Right ventricle myocardium superior (tissue), 1 donor: ENCODE measurements at places on chromosomes 2 and 18. TPM values are rescaled to one million over a fixed set of nuclear protein-coding genes. Genes with fewer than 3 reads are reported as not detected.

- no peak for DNase-seq
These were observed 609 bp downstream of the TPGS2 start for GRCh38 chr18:36828157-36828629.

- DNase-seq = no peak
These were observed 1.9 kb upstream of the SIX2 start for GRCh38 chr2:45011121-45011520.

GRCh38 chr2:119724656-119725485 lies 34.9 kb upstream of the PTPN4 start:
- DNase-seq = no peak

ACOXL gene
- not detected for total RNA-seq

GRCh38 chr2:156192468-156192867 lies 140.1 kb downstream of the NR4A2 start:
- no peak for DNase-seq

TMEM37 gene
- total RNA-seq = 2.8 TPM

- DNase-seq = no peak
These were observed 237.5 kb downstream of the ACTR3 start for GRCh38 chr2:114127372-114127771.

GRCh38 chr2:45897842-45898241 lies 246.4 kb downstream of the PRKCE start:
- no peak for DNase-seq

ANTXR1 gene
- 31.2 TPM for total RNA-seq

INPP5D gene
- total RNA-seq = 4.6 TPM

DNA sequence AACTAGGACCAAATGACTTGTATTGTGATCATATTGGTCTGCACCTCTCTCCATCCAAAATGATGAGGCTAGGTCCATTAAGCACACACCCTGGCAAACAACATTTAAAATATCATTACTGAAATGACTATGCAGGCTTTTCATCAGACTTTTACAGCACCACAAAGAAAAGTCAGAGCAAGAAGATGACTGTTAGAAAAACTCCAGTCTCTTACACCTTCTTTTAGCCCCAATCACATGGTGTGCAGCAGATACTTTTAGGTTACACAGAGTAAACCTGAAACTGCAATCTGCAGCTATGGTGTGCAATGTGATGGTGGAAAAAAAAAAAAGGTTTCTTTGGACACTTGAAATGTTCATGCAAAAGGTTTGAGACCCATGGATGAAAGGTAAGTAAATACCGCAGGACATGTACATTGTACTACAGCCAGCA lies 5.4 kb upstream of the POLI start:
- no peak for DNase-seq

AQP12B gene
- total RNA-seq = not detected

DSG2 gene
- 37.1 TPM for total RNA-seq

DNA sequence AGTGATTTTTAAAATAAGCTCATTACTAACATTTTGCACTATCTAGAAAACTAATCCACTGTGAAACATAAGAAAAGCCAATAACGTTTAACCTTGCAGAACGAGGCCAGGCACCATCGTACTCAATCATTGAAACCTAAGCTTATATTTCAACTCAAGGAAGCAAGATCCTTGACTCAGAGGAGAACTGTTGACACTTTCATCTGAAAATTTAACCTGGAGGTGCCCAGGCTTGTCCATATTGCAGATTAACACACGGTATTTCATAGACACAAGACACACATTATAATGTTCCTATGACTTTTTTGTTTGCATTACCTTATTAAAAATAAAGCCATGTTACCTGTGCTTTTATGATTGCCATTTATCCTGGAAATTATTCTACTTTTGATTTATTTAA lies 89.6 kb downstream of the ZNF385B start:
- DNase-seq = no peak

LYG2 gene
- not detected for total RNA-seq

USP40 gene
- total RNA-seq = 18.0 TPM

DNA sequence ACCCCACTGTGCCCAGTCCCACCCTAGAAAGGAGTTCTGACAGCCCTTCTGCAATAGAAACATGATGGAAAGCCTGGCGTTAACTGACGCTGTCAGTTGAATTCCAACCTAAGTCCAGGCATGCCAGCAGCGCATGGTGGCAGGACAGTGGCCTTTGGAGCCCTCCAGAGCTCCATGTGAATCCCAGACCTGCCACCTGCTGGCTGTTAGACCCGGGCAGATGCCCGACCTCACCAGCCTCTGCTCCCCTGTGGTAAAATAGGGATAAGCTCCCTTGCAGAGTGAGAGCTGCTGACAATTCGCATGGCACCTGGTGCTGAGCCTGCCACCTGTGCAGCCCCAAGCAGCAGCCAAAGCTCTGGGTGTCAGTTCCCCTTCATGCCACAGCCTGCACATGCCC lies 138.6 kb downstream of the LOXHD1 start:
- DNase-seq = peak; percentile 71

GRCh38 chr2:180523621-180524340 lies 456.6 kb upstream of the UBE2E3 start:
- DNase-seq = no peak

CD8B2 gene
- not detected for total RNA-seq

- no peak for DNase-seq
These were observed 91.5 kb downstream of the PID1 start for GRCh38 chr2:229179628-229180027.

CD207 gene
- total RNA-seq = not detected

DNA sequence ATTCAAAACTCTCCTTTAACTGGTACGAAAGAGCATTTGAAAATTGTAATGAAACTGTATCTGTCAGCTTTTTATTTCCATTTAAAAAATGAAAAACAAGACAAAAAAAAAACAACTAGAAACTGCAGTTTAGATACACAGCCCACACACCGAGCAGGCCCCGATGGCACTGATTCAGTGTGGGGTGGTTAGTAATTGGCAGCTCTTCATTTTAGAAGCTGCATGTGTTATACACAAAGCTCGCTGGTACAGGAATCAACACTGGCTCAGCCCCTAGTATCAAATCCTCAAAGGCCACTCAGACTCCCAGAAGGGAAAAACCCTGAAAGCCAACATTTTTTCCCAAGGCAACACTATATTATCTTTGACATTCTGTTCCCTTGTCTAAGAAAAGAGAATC lies 30.5 kb upstream of the RMDN2 start:
- no peak for DNase-seq

- DNase-seq = no peak
These were observed 2.0 kb downstream of the HOXD3 start for GRCh38 chr2:176158855-176159662.

DNA sequence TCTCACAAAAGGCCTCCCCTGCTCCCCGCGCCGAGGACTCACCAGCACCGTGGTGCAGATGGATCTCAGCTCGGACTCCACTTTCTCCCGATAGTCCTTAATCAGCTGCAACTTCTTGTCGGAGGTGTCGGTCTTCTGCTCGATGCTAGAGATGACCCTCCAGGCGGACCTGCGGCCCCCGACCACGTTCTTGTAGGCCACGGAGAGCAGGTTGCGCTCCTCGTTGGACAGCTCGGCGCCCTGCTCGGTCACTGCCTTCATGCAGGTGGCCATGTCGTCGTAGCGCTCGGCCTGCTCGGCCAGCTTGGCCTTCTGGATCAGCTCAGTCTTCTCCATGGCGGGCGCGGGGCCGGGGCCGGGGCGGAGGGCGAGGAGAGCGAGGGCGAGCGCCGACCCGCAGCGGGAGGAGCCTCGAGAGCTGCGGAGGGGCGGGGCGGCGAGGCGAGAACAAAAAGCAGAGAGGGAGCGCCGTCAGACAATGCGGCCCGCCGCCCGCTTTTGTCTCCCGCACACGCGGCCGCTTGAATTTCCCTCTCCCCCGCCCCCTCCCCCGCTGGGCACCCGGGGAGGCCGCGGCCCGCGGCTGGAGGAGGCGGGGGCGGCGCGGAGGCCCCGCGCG lies 571 bp downstream of the YWHAQ start:
- DNase-seq = peak; percentile 89

GRCh38 chr2:16023506-16024360 lies 83.4 kb downstream of the MYCN start:
- no peak for DNase-seq

- DNase-seq = no peak
These were observed 119.3 kb downstream of the STPG4 start for GRCh38 chr2:47035615-47036488.

DNA sequence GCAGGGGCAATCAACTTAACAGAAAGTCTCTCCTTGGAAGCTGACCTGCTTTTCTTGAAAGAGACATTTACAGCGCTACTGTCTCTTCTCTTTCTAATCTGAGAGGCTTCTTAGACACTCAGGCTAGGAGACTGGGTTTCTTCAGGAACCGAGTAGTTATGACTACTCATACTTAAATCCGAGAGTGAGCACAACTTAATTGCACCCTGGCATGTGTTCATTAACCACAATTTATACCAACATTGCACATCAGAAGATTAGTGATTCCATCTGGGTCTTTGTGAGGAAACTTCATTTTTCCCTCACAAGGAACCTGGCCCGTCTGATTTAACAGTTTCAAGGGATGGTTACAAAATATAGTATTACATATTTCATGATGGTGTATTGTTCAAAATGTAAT lies 176.9 kb downstream of the UBE2E3 start:
- DNase-seq = no peak
